ENCODE measurements at places on chromosomes 12 and 14.

GRCh38 chr12:118689793-118690192 lies 291.5 kb upstream of the SRRM4 start:
- DNase-seq, result no peak

- no peak for DNase-seq
Measured at GRCh38 chr14:75363570-75364227, 64.1 kb upstream of the JDP2 start.

DNA sequence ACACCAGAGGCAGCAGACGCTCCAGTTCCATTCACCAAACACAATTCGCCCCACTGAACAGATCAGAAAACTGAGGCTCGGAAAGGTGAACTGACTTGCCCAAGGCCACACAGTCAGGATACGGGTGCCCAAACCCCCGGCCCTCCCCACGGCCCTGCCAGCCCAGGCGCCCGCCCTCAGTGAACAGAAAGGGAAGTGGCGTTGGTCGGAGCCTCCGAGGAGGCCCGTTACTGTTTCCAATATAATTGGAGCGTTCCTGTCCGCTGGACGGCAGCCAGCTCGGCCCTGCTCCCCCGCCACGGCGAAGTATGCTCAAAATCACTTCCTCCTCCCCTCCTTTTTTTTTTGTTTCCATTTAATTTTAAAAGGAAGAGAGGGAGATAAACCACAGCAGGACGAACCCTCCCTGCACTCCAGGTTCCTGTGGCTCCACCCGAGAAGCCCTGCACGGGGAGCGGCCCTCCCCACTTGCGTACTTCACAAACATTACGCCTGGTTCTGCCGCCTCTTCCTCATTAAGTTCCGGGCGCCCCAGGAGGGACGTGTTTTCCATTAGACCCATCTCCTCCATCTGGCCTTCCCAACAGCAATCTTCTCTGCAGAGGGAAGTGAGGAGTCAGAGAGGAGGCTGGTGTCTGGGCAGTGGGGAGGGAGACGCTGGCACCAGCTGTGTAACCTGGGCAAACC lies 61.1 kb downstream of the NCOR2 start:
- DNase-seq, result no peak

DNA sequence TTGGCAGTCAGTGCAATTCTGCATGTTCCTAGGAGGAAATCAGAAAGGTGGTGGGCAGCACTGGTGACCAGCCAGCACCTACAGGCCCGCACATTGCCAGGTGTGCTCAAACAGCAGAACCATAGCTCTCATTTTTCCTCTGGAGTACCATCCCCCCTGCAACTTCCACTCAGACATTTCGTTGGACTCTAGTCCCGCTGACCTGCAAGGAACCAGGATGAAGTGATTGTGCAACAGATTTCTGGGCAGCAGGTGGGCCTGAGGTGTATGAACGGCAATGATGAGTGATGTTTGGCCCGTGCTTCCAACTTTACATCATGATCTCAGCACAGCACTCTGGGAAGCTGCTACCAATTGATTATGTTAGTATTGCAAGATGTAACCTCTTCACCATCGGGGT lies 129.9 kb downstream of the NTF3 start:
- no peak for DNase-seq

DNA sequence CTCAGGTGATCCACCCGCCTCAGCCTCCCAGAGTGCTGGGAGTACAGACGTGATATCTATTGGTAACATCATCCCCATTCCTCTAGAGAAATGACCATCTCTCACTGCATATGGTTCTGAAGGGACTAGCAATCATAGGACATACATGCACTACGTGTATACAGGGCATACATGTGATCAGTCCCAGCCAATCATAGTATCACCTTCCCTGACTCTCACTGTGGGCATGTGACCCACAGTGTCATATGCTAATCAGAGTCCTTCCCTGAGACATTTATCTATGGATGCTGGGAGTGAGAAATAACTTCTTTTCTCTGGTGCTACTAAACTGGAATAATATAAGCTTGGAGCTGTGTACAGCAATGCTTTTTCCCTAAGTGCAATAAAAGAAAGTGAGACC lies 12.1 kb upstream of the FBXW8 start:
- no peak for DNase-seq

GRCh38 chr12:93101367-93101766 lies 172.3 kb upstream of the EEA1 start:
- no peak for DNase-seq

GRCh38 chr14:55845963-55846825 lies 266.2 kb downstream of the KTN1 start:
- no peak for DNase-seq

DNA sequence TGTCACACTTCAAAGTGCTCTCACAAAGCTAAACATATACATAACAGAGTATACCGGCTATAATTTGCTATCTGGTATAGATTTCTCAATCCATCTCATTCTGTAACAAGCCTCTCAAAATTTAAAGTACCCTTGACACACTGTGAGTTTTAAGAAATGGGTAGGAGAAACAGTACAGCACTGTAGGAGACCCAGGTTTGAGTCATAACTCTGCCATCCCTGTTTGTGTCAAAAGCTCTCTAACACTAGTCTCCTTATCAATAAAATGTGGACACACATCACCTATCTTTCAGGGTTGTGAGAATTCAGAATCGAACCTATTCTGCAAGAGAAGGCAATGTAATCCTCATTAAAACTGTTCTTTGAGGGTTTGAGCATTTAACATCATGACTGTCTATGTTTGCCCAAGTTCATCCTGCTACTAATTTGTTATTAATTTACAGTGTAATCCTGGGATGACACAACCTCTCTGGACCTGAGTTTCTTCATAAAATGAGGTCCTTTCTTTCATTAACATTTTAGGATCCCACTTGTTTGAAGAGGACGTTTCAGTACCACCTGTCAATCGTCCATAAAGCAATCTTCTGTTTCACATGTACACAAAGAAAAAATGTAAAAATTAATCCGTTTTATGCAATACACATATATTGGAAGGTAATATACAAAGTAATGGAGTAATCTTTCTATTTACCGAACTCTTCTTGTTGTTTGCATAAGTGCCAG lies 12.1 kb downstream of the SPTSSA start:
- no peak for DNase-seq

DNA sequence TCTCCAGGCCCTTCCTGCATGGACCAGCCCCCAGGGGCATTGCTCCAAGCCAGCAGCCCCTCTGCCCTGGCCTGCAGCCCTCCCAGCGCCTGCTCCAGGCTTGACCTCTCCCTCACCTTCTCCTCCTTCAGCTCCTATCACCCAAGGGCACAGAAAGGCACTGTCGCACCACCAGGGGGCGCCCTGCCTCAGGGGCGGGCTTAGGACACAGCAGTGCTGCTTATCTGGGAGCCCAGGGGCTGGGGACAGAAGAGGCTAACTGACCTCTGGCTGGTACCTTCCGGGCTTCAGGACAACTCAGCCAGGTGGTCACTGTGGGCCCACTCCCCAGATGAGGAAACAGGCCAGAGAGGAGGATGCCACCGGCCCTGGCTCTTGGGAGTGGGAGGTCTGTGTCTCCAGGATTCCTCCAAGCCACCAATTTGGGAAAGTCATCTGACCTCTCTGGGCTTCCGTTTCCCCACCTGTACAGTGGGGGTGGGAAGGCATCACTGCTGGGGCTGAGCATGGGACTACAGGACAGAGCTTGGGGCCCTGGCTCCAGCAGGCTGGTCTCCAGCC lies 25.3 kb upstream of the GPR132 start:
- no peak for DNase-seq

- DNase-seq, result no peak
Measured at GRCh38 chr14:102551995-102552705, 40.3 kb upstream of the RCOR1 start.

DNA sequence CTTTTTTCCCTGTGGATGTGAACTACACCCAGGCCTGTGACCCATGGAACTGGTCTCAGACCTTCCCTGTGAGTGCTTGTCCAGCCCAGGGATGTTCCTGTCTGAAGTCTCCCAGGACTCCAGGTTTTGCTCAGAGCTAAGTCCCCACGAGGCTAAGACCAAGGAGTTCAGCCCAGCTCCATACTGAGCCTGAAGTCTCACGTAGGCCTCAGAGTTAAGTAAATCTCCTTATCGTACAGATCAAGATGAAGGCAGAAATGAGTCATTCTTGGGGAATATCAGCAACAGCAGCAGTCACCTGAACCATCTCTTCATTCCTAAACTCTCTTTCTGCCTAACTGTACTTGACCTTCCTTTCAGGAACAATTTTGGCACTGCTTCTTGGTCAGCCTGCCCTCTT lies 139.8 kb downstream of the ANO6 start:
- no peak for DNase-seq

DNA sequence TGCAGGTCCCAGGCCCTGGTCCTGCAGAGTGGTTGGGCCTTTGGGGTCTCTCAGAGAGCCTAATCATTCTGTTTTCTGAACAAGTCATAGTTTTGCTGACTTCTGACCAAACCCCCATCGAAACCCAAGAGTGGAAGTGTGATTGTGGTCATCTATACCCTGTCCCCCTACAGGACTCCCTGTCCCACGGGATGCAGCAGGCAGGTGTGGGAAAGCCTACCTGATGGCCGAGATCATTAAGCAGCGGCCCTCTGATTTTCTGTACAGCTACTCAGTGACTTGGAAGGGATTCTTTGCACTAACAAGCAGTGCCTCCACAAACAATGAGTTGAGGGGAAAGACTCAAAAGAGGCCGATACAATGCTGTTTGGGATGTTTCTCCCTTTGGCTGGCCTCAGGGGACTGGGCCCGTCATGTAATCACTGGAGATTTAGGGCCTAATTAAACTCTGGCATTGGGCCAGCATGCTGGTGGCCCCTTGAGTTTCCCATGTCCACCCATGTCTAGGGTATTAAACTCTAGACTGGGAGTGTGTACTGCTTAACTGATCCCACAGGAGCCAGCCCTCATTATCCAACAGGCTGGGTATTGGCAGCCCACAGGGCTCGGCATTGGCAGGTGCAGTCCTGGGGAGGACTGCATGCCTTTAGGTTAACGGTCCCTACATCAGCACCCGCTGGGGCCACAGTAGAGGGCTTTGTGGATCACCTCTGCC lies 192.8 kb downstream of the ZFP36L1 start:
- DNase-seq, result no peak

- no peak for DNase-seq
Measured at GRCh38 chr12:115210533-115211252, 526.7 kb upstream of the TBX3 start.

GRCh38 chr14:100533656-100534485 lies 53.3 kb downstream of the BEGAIN start:
- no peak for DNase-seq

DNA sequence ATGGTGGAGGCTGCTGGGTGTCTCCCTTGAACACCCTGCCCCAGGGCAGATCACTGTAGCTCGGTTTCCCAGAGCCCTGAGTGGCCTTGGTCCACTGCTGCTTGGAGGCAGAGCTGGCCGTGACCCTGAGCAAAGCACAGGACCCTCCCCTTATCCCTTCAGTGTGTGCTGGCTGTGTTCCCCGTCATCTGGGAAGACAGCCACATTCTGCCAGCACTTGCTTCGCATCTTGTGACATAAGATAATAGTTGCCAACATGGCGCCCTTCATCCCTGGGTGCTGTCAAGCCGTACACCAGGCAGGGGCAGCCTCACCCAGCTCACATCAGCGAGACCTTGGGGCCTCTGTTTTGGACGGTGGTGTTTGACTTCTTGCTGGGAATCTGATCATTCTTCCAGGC lies 12.1 kb upstream of the ALDH2 start:
- no peak for DNase-seq

DNA sequence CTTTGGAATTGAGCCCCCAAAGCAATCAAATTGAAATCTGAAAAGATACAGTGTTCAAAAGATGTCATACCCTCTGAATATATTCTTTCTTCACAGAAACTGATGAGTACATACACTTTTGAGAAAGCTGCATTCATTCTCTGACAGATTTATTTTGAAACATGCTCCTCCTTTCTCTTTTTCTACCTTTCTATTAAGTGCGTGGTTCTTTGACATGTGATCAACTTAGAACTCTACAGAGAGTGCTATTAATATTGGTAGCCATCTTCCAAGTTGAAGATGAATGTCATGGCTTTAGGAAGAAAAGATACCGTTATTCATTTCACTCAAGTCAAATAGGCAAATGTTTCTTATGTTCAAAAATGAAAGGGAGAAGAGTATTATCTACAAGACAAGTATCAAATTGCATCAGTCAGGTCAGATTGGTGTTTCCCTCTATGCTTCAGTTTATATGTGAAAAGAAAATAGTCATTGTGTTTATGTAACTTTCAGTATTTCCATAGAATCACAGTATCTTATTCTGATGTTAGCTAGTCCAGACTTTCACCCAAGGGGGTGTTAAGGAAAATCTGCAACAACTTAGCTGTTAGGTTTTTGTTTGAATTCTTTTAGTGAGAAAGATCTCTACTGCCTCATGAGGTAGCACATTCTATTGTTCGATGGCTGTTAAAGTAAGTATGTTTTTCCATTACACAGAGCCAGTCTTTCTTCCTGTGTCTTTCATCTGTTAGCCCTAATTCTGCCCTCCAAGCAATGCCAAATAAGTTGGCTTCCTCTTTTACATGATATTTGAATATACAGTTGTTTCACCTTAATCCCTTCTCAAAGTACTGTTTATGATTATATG lies 55.4 kb upstream of the GARIN2 start:
- no peak for DNase-seq

- no peak for DNase-seq
Measured at GRCh38 chr12:6044082-6044481, 80.4 kb downstream of the VWF start.

GRCh38 chr12:111184161-111184560 lies 184.7 kb downstream of the PHETA1 start:
- no peak for DNase-seq

GRCh38 chr12:123602651-123603195 lies 824 bp downstream of the DDX55 start:
- DNase-seq, result no peak

- DNase-seq, result no peak
Measured at GRCh38 chr14:69231486-69231885, 28.5 kb upstream of the GALNT16 start.

GRCh38 chr14:24171422-24172260 lies at the start of gene REC8:
REC8 (plus strand) TSS chr14:24172080; CDS start chr14:24172553, 473 bp downstream.
- peak; percentile 89 for DNase-seq

DNA sequence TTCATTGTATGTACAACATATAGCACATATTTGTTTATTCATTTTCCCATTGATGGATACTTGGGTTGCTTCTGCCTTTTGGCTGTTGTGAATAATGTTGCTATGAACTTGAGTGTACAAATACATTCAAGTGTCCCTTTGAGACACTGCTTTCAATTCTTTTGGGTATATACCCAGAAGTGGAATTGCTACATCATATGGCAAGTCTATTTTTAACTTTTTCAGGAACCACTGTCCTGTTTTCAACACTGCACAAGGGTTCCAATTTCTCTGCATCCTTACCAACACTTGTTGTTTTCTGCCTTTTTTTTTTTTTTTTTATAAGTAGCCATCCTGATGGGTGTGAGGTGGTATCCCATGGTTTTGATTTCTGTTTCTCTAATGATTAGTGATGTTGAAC lies 15.9 kb downstream of the RBMS2 start:
- no peak for DNase-seq

GRCh38 chr14:21408147-21408546 lies 24.3 kb upstream of the SUPT16H start:
- DNase-seq, result peak; percentile 15

- DNase-seq, result peak; percentile 84
Measured at GRCh38 chr14:85528080-85528896, 1.7 kb upstream of the FLRT2 start.
